Left renal pelvis (tissue), 4 donors: ENCODE measurements at places on chromosomes 5 and 9. TPM values are rescaled to one million over a fixed set of nuclear protein-coding genes. Genes with fewer than 3 reads are reported as not detected.

The LRRC70 gene
- 6.7 TPM for polyA plus RNA-seq

The EIF4E1B gene
- polyA plus RNA-seq, result not detected

The INSL4 gene
- polyA plus RNA-seq, result not detected

The C9orf50 gene
- 0.29 TPM for polyA plus RNA-seq

The RUSC2 gene
- 26.3 TPM for polyA plus RNA-seq

The RFX3 gene
- 19.1 TPM for polyA plus RNA-seq

The SLC34A1 gene
- 178 TPM for polyA plus RNA-seq

The C9orf43 gene
- 0.95 TPM for polyA plus RNA-seq

The GLE1 gene
- 30.7 TPM for polyA plus RNA-seq

The DNAJC25 gene
- 16.2 TPM for polyA plus RNA-seq

The GPR150 gene
- polyA plus RNA-seq, result not detected

The BTNL9 gene
- polyA plus RNA-seq, result 8.0 TPM

The NIPAL4 gene
- 0.27 TPM for polyA plus RNA-seq

The PCDHB11 gene
- polyA plus RNA-seq, result 7.0 TPM

The CARTPT gene
- polyA plus RNA-seq, result not detected

The SLC28A3 gene
- polyA plus RNA-seq, result not detected

The ABCA2 gene
- 33.6 TPM for polyA plus RNA-seq

The DPYSL3 gene
- polyA plus RNA-seq, result 44.8 TPM

The GARIN3 gene
- polyA plus RNA-seq, result not detected

The KCNV2 gene
- not detected for polyA plus RNA-seq

The UQCRQ gene
- 132 TPM for polyA plus RNA-seq

The CNTNAP3B gene
- polyA plus RNA-seq, result 15.7 TPM

The TNFSF15 gene
- polyA plus RNA-seq, result 5.5 TPM

The IRX2 gene
- 25.8 TPM for polyA plus RNA-seq

The PCDHA9 gene
- polyA plus RNA-seq, result 0.12 TPM

The CTSL gene
- 174 TPM for polyA plus RNA-seq

The PLAC8L1 gene
- 0.66 TPM for polyA plus RNA-seq

The NAIP gene
- 13.6 TPM for polyA plus RNA-seq

The CEL gene
- 5.6 TPM for polyA plus RNA-seq

The NFIB gene
- 26.8 TPM for polyA plus RNA-seq

The SPAG8 gene
- polyA plus RNA-seq, result 5.6 TPM

The POU5F2 gene
- 0.04 TPM for polyA plus RNA-seq

The ZNG1F gene
- polyA plus RNA-seq, result 18.9 TPM

The HTR4 gene
- 0.16 TPM for polyA plus RNA-seq

The CCDC183 gene
- polyA plus RNA-seq, result 4.8 TPM

The ZNF618 gene
- polyA plus RNA-seq, result 42.8 TPM

The GPR21 gene
- polyA plus RNA-seq, result 0.26 TPM

The TUSC1 gene
- polyA plus RNA-seq, result 14.3 TPM

The PITX1 gene
- not detected for polyA plus RNA-seq

The TEX48 gene
- polyA plus RNA-seq, result not detected

The UGT3A2 gene
- polyA plus RNA-seq, result 7.0 TPM

The WDR38 gene
- polyA plus RNA-seq, result 0.60 TPM
